Prostate gland (tissue), 2 donors: ENCODE measurements at places on chromosomes 3 and 15. TPM values are rescaled to one million over a fixed set of nuclear protein-coding genes. Genes with fewer than 3 reads are reported as not detected.
A peak's percentile ranks its signal among the peaks of the same experiment; 100 is the strongest.

GRCh38 chr15:29674661-29675533, 147.4 kb downstream of the TJP1 start:
- H3K27me3 ChIP-seq = no peaks in the 10 kb centered on the region
- DNase-seq = no peak
- no peak overlapping the region for H3K27ac ChIP-seq
- peak overlapping the region; percentile 41 for H3K4me3 ChIP-seq
- H3K36me3 ChIP-seq = no peaks in the 10 kb centered on the region

DNA sequence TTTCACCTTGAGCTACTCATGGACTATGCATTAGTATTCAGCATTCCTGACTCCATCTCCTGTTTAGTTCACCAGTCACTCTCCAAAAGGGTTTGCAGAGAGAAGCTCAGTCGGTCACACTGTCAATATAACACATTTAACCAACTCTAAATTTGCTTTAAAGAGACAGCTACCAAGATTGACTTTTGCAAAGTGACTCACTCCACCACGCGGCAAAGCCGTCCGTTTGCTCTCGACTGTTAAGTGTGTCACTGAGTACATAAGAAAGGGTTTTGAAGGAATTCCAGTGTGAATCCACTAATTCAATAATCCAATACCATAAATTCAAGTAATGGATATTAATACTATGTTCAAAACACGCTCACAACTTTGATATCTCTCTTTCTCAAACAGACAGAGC, 1006.7 kb upstream of the NR2F2 start:
- H3K36me3 ChIP-seq = no peaks in the 10 kb centered on the region
- DNase-seq = no peak
- no peak overlapping the region for H3K27ac ChIP-seq
- no peak overlapping the region for H3K4me3 ChIP-seq
- H3K4me1 ChIP-seq = no peaks in the 10 kb centered on the region

The PSMD6 gene
- 56.4 TPM for total RNA-seq

GRCh38 chr3:14991818-14992612, 44.6 kb downstream of the NR2C2 start:
- no peaks in the 10 kb centered on the region for H3K27me3 ChIP-seq
- no peaks in the 10 kb centered on the region for H3K4me1 ChIP-seq
- DNase-seq = no peak
- H3K27ac ChIP-seq = no peak overlapping the region
- no peak overlapping the region for H3K4me3 ChIP-seq

The GOLGA6B gene
- not detected for total RNA-seq

The CKMT1A gene
- total RNA-seq = 4.8 TPM

- no peaks in the 10 kb centered on the region for H3K4me1 ChIP-seq
- no peak for DNase-seq
- H3K27me3 ChIP-seq = no peaks in the 10 kb centered on the region
- H3K27ac ChIP-seq = no peak overlapping the region
- H3K36me3 ChIP-seq = no peaks in the 10 kb centered on the region
Measured at GRCh38 chr3:48395714-48396113, 23.7 kb downstream of the FBXW12 start.

DNA sequence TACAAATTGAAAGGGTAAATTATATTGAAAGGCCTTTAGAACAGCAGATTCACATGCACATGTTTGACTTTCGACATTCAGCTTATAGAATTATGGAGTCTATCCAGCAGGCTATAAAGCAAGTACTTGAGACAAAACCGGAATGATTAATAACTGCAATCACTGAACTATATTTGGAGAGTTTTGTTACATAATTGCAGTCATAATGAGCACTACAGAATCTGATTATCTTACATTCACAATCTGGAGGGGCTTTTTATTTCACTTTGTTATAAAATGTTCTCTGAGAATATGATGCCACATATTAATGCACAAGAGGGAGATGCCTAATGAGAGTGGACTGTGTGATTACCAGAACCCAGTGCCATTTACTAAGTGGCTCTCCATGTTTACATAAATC, 64.3 kb downstream of the NSUN3 start:
- H3K4me1 ChIP-seq = no peaks in the 10 kb centered on the region
- DNase-seq = no peak
- H3K27me3 ChIP-seq = no peaks in the 10 kb centered on the region
- no peaks in the 10 kb centered on the region for H3K36me3 ChIP-seq
- H3K27ac ChIP-seq = no peak overlapping the region

DNA sequence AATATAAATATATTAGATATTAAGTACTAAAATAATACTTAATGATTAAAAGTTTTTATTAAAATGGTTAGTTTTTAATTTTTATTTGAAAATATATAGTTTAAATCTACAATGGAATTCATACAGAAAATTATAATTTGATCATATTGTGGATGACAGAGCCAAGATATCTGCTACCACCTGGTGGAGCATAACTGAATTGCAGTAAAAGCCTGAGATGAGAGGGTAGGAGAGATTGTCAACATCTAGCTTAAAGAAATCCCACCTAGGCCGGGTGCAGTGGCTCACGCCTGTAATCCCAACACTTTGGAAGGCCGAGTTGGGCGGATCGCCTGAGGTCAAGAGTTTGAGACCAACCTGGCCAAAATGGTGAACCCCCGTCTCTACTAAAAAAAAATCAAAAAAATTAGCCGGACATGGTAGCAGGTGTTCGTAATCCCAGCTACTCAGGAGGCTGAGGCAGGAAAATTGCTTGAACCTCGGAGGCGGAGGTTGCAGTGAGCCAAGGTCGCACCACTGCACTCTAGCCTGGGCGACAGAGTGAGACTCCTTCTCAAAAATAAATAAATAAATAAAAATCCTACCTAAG, 25.1 kb upstream of the CSTA start:
- H3K27me3 ChIP-seq = no peaks in the 10 kb centered on the region
- H3K27ac ChIP-seq = no peak overlapping the region
- no peak overlapping the region for H3K4me3 ChIP-seq
- no peak for DNase-seq
- H3K36me3 ChIP-seq = no peaks in the 10 kb centered on the region

The ERICH6 gene
- 0.57 TPM for total RNA-seq

- no peaks in the 10 kb centered on the region for H3K36me3 ChIP-seq
- no peaks in the 10 kb centered on the region for H3K4me1 ChIP-seq
- H3K27ac ChIP-seq = no peak overlapping the region
- H3K4me3 ChIP-seq = no peak overlapping the region
- H3K27me3 ChIP-seq = no peaks in the 10 kb centered on the region
Measured at GRCh38 chr3:25576831-25577454, 87.8 kb downstream of the TOP2B start.

- peak overlapping the region; percentile 99 for H3K27ac ChIP-seq
- no peaks in the 10 kb centered on the region for H3K36me3 ChIP-seq
- DNase-seq = peak; percentile 66
- H3K4me3 ChIP-seq = peak overlapping the region; percentile 96
- no peaks in the 10 kb centered on the region for H3K27me3 ChIP-seq
- peaks cover 7% of the 10 kb centered on the region for H3K4me1 ChIP-seq
Measured at GRCh38 chr15:31325595-31326155, 960 bp upstream of the KLF13 start.
